ENCODE measurements at places on chromosomes 6 and 20.

- DNase-seq: peak; percentile 0
Observed at GRCh38 chr6:64683682-64684081, 1023.3 kb downstream of the EYS start.

- no peak for DNase-seq
Observed at GRCh38 chr6:110036408-110037302, 58.5 kb downstream of the GPR6 start.

DNA sequence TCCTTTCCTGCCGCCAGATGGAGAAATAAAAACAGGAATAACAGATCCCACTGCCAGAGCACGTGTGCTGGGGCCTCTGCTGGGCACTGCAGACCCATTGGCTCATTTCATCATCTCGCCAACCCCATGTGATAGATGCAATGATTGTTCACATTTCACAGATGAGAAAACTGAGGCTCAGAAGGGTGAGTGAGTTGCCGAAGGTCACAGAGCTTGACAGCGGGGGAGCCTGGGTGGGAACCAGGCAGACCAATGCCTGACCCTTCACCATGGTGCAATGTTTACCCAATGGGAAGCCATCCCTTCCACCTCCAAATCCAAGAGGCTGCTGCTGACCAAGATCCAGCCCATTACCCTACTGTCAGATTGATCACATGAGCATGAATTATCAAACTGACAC, 105.1 kb downstream of the JPH2 start:
- no peak for DNase-seq

DNA sequence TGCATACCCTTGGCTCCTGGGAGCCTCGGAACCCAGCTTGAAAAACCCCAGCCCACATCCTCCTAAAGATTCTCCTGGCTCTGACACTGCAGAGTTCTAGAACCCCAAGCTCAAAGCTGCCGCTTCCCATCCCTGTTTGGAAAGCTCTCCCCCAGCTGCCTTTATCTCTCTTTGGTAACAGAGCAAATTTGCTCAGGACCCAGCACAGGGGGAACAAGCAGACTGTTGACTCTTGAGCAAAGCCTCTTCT, 38.9 kb downstream of the HNF4A start:
- no peak for DNase-seq

- DNase-seq: no peak
Observed at GRCh38 chr6:71979911-71980310, 93.6 kb downstream of the RIMS1 start.

GRCh38 chr20:62155428-62156253, 12.1 kb downstream of the SS18L1 start:
- DNase-seq: no peak

GRCh38 chr6:57307850-57308249, 9.6 kb upstream of the PRIM2 start:
- DNase-seq: no peak

DNA sequence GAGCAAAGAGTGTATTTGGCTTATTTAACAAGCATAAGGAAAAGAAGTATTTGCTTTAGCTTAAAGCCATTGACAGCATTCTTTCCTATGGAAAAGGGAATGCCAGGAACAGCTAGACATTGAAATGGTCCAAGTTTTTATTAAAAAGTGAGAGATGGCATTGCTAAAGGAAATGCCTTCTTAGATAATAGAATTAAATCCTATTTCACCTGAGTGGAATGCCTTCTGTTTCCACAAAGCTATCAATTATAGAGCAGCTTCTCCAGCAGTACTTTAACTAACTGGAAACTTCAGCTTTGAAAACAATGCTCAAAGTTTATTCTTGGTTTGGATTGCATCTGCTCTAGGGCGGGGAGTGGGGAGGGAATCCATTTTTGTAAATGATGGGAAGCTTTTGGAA, 85.1 kb upstream of the CNKSR3 start:
- DNase-seq: no peak

- DNase-seq: no peak
Observed at GRCh38 chr20:49039854-49040253, 6.3 kb upstream of the CSE1L start.

DNA sequence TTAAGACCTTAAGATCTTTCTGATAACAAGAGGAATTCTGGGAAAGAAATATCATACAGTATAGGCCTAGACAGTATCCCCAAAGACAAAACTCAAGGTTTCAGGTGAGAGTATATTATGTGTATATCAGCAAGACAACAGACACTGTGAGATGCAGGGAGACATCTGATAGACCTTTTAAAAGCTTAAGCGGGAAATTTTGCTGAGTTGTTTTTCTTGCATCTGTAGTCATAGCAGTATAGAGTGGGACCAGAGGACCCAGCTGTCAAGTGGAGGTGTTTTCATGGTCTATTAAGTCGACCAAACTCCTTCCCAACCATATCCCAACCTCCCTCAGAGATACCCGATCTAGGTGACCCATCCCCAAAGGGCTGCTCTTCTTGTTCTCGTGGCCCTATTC, 98.1 kb upstream of the THEMIS start:
- DNase-seq: no peak

GRCh38 chr20:37316116-37316774, 26.8 kb downstream of the MANBAL start:
- DNase-seq: no peak

Measured in retinal pigment epithelial cell (primary cell).